Glutamatergic neuron (in vitro differentiated cells): ENCODE measurements at places on chromosomes 5 and 9. TPM values are rescaled to one million over a fixed set of nuclear protein-coding genes. Genes with fewer than 3 reads are reported as not detected.

Gene PRRX2
- 2.3 TPM for total RNA-seq

Gene PRR7
- total RNA-seq = 4.1 TPM

DNA sequence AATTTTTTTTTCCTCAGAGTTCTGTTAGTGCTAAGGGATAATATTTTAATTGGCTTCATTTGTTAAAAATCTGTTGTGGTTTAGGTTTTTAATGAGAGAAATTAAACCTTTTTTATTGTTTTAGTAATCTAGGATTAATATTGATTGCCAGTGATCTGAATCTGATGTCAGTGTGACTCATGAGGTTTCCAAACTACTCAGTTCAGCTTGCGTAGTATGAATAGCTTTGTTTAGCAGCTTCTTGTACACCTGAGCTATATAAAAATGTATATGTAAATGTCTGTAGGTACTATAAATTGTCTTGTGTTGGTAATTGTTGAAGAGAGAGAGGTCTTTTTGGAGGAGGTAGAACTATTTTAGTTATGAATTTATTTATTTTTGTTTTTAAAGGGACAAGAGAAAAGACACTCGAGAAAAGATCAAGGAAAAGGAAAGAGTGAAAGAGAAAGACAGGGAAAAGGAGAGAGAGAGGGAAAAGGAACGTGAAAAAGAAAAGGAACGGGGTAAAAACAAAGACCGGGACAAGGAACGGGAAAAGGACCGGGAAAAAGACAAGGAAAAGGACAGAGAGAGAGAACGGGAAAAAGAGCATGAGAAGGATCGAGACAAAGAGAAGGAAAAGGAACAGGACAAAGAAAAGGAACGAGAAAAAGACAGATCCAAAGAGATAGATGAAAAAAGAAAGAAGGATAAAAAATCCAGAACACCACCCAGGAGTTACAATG lies 26.3 kb downstream of the SREK1 start:
- H3K27me3 ChIP-seq = no peaks in the 10 kb centered on the region
- no peaks in the 10 kb centered on the region for H3K36me3 ChIP-seq
- H3K27ac ChIP-seq = no peak overlapping the region

Gene SLC38A9
- total RNA-seq = 40.1 TPM

DNA sequence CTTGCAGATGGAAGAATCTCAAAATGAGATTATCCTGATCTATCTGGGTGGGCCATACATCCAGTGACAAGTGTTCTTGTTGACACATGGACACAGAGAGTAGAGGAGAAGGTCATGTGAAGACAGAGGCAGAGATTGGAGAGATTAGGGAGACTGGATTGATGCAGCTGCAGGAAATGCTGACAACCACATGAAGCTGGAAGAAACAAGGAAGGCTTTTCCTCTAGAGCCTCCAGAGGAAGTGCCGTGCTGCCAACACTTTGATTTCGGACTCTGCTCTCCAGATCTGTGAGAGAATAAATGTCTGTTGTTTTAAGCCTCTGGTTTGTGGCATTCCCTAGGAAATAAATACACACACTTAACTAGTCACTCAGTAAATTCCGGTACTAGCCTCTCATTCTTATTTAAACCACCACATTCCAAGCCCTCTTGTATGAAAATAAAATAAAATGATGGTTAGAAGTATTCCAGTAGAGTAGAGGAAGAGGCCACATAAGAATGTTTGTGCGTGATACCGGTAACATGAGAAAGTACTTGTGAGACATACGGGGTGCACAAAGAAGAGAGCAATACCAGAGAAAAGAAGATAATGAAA lies 110.9 kb upstream of the DMAC1 start:
- no peak for DNase-seq
- H3K4me1 ChIP-seq = no peaks in the 10 kb centered on the region
- peaks cover 2% of the 10 kb centered on the region for H3K27me3 ChIP-seq
- no peak overlapping the region for H3K4me3 ChIP-seq

DNA sequence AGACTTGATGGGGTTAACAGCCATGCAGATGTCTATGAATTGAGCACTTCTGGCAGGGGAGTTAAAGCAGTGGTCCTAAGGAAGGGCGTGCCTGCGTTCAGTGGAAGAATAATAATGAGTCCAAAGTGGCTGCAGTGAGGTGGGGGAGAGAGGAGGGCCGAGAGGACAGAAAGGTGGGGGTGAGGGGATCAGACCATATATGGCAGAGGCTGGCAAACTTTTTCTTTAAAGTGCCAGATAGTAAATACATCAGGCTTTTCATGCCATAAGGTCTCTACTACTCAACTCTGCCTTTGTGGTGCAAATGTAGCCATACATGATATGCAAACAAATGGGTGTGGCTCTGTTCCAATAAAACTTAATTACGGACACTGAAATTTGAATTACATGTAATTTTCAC lies 77.1 kb downstream of the STRBP start:
- no peaks in the 10 kb centered on the region for H3K4me1 ChIP-seq
- H3K27me3 ChIP-seq = no peaks in the 10 kb centered on the region
- no peak for DNase-seq
- H3K27ac ChIP-seq = no peak overlapping the region
- H3K4me3 ChIP-seq = no peak overlapping the region
